ENCODE measurements at places on chromosomes 6 and 20.

DNA sequence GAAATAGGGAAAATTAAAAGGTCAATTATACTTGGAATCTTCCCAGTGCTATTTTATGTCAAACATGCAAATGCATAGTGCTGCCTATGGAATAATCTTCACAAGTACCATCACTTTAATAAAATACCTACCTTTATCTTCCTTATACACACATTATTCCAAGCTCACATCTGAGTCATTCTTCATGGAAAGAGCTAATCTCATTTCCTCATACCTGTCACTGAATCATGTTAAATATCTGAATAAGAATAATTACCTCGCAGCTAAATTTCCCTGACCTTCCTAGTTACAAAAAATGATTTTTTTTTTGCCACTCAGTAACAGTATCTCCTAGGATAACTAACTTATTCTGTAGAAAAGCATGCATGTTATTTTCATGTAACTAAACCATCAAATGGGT is 661.4 kb upstream of the HS3ST5 start:
- DNase-seq = no peak

- no peak for DNase-seq
These were observed 127.7 kb downstream of the BFSP1 start for GRCh38 chr20:17403461-17403860.

DNA sequence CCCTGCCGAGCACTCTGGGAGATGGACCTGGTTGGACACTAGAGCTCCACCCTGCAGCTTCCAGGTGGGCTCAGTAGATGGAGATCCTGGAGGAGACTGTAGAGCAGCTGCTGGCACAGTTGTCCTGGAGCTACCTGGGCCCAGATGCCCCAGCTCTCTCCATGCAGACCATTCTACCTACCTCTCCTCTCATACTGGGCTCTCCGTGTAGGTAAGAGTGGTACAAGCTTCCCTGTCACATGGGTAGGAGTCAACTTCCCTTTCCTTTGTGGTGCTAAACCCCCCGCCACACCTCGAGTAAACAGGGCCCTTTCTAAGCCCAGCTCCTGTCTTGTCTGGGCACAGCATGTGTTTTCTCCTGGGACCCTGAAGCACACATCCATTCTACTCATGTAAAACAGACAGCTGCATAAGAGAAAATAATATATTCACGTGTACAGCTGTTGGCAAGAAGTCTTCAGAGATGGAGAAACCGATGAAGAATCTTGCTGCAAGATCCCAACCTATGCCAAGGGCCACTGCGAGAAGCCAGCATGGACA is 108.1 kb upstream of the DUSP22 start:
- no peak for DNase-seq

DNA sequence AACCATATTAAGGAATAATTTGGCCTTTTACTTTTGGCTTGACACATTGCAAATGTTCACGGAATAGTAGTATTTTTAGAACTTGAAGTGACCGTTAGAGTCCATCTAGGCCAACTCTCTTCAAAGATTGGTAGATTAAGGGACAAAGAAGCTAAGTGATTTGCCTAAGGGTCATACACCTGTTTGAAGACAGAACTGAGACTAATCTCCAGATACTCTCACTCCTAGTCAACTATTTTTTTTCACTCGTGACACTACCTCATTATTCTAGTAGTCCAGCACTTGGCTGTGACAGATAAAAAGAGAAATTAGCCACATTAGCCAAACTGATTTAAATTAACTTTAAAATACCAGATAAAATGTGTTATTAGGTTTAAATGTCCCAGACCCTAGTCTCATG is 10.6 kb downstream of the ACSS2 start:
- no peak for DNase-seq

GRCh38 chr6:116954938-116955337 is 77.9 kb downstream of the RFX6 start:
- no peak for DNase-seq

DNA sequence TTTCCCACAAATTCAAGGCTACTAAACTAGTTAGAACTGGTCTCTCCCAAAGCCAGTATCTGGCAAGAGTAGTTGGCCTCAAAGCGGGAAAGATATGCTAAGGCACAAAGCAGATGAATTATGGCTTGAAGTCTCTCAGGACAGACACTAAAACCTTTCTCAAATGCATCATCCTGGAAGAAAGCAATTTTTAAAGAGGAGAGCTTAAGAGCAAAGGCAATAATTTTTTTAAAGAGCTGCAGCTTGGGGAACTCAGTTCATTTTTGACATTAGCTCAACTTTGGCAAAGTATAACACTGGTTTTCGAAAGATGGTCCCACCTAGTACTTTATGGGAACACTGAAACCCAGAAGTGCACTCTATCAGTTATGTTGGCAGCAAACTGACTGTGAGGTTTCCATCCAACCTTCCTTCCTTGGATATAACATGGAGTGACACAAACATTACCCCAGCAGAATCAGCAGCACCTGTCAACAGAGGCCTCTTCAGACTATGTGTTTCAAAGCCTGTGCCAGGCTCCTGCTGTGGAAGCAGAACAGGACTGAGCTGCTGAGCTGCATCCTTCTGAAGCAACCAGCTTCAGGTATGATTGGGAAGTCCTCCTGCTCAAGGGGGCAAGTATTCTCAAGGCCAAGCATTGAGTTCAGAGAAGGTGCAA is 852.3 kb upstream of the HS3ST5 start:
- no peak for DNase-seq

GRCh38 chr6:28530777-28531176 is 5.1 kb downstream of the GPX5 start:
- DNase-seq = no peak

DNA sequence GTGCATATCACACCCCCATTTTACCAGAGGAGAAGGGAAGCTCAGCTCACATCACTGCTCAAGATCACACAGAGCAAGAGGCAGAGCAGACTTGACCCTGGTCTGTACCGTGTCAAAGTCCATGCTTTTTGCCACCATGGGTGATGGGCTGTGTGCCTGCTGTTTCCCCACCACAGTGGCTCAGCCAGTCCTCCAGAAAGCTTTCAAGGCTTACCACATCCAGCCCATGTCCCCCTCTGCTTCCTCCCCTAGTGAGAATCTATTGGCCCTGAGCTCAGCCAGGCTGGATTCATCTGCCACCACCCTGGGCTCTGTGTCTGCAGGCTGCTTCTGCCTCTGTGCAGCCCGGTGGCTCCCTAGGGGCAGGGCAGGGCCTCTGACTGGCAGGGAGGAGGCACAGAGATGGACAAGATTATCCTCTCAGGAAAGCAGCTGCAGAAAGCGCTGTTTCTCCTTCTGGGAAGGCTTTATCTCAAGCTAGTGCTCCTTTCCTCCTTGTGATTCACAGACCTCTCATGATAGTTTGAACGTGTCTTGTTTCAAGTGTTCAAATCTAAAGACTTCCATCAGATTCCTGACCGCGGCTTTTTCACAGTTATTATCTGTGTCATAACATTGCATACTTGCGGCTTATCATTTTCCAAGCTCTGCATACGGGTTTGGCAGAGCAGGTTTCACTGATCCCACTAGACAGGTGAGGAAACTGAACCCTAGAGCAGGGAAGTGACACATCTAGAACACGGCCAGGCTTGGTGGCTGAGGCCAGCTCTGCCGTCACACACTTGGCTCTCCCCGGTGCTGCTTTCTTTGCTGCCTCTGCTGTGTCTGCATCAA is 37.4 kb downstream of the VEGFA start:
- no peak for DNase-seq

- no peak for DNase-seq
These were observed 245.0 kb downstream of the GMPR start for GRCh38 chr6:16483315-16483875.

- peak; percentile 44 for DNase-seq
These were observed 44.9 kb downstream of the SNAI1 start for GRCh38 chr20:50027611-50028105.

All from mammary epithelial cell (primary cell).